DMS79 treated with DMSO at 0.1 percent for 48 hours (cell line): ENCODE measurements at places on chromosomes 2 and 18.

DNA sequence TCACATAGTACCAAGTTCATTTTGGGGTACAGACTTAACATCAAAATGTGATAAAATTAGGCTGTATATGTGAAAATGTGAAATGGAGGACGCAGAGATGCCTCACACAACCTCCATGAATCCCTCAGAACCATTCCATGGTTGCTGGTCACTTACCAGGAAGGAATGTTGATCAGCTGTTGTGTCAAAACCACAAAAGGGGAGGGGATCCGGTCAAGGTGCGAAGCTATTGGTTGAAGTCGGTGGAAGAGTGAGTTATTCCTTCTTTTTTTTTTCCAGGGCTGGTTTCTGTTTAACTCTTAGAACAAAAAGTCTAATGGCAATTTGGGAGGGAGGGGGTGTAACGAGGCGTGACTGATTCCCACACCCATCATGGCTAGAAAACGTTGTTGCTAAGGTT is 32.3 kb upstream of the REG3A start:
- no peak for DNase-seq

GRCh38 chr18:57364460-57364859 is 12.1 kb downstream of the ST8SIA3 start:
- no peak for DNase-seq

GRCh38 chr2:134667081-134667480 is 51.7 kb downstream of the TMEM163 start:
- no peak for DNase-seq

- no peak for DNase-seq
Measured at GRCh38 chr2:122341007-122341406, 585.6 kb downstream of the TSN start.

GRCh38 chr2:134392442-134393074 is 138.7 kb downstream of the MGAT5 start:
- DNase-seq: no peak

GRCh38 chr18:56374007-56374655 is 264.3 kb downstream of the TXNL1 start:
- DNase-seq: no peak

- DNase-seq: no peak
Measured at GRCh38 chr2:209322905-209323512, 100.8 kb upstream of the MAP2 start.

DNA sequence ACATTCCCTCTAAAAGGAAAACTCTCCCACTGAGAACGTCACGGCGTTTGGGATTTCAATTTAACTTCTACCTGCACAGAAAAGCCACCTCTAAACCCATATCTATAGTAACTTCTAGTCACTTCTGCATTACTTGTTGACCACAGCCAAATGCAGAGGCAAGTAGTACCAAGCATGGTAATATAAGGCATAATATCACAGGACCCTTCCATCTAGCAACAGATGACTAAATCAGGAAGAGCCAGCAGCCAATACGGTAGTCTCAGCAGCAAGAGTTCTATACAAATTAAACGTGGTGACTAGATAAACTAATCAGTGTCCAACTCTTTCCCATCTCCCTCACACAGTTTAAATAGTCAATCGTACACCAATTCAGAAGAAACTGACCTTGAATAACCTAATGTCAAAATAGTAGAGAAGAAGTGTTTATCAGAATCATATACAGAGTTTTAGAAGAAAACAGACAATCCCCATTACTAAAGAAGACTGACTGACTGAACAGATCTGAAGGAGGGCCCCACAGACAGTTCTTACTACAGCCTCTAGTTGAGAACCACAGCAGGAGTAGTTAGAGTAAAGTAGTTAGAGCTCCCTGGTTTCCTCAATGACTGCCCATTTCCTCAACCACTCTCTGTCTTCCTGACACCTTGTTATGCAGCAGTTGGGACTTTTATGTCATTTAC is 30.0 kb downstream of the MEMO1 start:
- no peak for DNase-seq

GRCh38 chr2:40097691-40098385 is 318.8 kb upstream of the THUMPD2 start:
- no peak for DNase-seq

DNA sequence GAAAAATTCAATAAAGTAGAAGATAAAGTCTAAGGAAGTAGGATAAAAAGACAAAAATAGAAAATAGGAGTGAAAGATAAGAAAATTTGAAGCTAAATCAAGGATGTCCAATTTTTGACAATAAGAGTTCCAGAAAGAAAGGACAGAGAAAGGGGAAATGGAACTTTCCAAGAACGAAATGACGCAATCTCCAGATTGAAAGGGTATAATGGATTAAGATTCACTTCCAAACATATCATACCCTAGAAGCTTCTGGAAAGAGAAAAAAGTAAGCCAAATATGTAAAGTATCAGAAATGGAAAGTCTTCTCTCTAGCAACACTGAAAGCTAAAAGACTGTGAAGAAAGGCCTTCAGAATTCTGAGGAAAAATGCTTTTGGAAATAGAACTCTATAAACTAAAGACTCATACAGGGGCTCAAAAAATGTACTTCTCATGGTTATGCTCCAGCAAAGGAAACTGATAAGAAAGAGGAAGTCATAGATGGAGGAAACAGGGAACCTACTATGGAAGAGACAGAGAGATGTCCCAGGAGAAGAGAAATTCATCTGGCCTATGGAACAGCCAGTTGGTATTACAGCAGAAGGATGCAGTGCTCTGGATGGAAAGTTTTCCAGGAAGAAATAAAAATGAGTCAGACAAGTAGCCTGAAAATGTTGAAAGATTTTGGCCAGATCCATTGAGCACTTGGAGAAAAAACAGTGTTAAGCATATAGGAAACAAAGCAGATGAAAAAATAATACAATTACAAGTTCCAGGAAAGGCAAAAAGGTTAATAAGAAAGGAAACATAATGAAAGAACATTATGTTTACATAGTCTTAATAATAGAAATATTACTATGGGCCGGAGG is 20.1 kb downstream of the CASP8 start:
- no peak for DNase-seq

GRCh38 chr2:72211777-72212485 is 64.3 kb upstream of the CYP26B1 start:
- DNase-seq: no peak

GRCh38 chr2:16494836-16495508 is 170.7 kb downstream of the CYRIA start:
- DNase-seq: no peak

DNA sequence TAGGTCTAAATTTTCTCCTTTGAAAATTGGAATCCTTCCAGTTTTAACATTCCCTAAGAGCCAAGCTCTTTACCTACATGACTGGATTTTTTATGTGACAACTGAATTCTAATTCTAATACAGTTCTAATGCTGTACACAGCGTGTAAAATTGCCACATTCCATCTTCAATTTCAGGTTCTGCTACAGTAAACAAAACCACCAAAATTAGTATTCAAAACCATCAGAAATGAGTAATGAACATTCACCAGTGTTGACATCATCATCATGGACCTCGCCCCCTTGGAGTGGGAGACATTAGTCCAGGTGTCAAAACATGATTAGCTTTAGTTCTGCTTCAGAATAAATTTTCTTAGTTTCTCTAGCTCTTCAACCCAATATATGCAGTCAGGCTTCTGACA is 133.6 kb downstream of the MBD2 start:
- DNase-seq: no peak

DNA sequence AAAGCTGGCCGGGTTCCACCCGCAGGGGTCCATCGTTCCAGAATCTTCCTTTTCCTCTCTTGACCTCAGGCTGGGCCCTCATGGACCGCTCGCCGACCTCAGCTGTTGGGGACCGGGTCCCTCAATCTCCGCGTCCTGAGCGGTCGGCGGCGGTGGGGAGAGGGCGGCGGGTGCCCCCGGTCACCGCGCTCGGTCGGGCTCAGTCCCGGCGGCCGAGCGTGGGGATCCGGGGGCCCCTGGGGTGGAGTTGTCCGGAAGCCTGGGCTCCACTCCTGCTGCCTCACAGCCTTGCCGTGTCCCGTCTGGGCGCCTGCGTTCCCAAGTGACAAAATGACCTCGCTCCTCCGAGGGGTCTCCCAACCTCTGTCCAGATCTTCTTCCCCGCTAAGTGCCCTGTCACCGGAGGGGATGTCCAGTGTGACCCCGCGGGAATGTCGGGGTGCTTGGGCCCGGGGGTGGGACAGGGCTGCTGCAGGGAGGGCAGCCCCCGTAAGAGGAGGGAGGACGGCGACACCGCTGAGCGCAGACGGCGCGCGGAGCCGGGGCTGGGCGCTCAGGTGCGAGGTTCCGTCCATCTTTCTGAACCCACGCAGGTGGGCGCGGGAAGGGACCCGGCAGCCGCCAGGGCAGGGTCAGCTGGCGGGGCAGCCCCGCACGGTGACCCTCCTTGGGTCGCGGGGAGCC is 16.0 kb upstream of the E2F6 start:
- DNase-seq: no peak

DNA sequence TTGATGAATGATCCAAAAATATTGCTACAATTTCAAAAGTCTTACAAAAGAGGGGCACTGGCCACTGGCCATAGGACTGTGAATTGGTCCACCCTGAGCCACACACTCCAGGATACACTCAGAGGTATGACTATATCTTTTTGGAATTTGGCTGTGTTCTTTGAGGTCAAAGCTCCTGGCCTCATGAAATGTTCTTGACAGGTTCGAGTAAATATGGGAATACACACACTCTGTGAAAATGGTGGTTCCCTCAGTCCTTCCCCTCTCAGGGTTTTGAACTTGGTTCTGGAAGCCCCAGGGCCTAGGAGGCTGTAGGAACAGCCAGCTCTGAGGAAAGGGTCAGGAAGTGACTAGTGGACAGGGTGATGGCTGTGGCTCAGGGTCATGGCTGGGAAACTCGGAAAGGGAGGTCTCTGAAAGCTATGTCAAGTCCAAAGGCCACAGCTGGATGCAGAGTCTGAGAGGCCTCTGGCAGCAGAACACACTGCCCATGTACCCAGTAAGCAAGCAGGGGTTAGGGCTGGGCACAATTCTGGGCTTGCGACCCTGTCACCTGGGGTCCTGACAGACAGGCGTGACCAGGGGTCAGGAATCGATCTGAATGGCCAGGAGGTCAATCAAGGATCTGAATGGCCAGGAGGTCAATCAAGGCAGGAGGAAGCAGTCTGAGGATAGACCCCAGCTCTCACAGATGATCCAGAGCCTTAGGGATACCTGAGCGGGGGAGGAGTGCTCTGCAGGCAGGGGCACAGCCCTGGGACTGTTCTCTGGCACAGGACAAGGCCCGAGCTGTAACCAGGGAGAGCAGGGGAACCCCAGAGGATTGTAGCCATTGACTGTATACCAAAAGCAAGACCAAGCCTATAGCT is 223.4 kb upstream of the SMAD2 start:
- no peak for DNase-seq
